CD4-positive, alpha-beta memory T cell (primary cell): ENCODE measurements at places on chromosomes 16 and 17.

- peak; percentile 35 for DNase-seq
Observed at GRCh38 chr16:81315271-81316175, 761 bp downstream of the GAN start.

DNA sequence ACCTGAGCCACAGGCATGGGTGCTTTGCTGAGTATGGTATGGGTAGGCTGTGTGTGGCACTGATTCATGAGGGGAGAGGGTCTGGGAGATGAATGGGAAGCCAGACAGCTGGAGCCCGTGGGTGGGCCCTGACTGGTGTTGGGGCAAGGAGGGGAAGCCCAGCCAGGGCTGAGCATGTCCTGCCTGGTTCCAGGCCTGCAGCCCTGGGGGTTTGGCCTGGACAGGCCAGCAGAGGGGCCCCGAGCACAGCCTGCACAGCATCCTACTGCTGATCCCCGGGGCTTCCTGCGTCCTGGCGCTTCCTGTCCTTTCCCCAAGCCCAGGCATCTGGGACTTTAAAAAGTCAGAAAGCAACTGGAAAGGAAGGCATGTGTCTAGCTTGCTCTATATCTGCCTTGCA lies 4.6 kb upstream of the MVD start:
- no peak for DNase-seq

GRCh38 chr16:27687605-27688004 lies 137.7 kb downstream of the KATNIP start:
- DNase-seq, result no peak

DNA sequence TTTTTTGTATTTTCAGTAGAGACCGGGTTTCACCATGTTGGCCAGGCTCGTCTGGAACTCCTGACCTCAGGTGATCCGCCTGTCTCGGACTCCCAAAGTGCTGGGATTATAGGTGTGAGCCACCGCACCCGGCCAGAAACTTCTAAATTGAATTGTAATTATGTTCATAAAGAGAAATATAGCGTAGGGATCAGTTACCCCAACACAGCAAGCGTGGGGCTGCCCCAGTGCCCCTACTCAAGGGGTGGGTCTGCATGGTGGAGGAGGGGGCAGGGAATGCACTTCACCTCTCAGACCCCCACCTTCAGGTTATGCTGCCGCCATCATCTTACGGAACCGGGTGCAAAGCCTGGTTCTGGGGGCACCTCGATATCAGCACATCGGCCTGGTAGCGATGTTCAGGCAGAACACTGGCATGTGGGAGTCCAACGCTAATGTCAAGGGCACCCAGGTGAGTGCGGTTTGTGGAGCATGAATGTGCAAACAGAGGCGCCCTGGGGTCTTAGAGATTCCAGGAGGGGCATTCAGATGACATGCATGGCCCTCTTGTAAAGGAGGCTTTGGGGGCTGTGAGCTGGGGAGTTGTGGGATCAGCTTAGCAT lies 18.0 kb downstream of the ITGAM start:
- no peak for DNase-seq
